Effector CD4-positive, alpha-beta T cell (primary cell): ENCODE measurements at places on chromosomes 16 and 17.

DNA sequence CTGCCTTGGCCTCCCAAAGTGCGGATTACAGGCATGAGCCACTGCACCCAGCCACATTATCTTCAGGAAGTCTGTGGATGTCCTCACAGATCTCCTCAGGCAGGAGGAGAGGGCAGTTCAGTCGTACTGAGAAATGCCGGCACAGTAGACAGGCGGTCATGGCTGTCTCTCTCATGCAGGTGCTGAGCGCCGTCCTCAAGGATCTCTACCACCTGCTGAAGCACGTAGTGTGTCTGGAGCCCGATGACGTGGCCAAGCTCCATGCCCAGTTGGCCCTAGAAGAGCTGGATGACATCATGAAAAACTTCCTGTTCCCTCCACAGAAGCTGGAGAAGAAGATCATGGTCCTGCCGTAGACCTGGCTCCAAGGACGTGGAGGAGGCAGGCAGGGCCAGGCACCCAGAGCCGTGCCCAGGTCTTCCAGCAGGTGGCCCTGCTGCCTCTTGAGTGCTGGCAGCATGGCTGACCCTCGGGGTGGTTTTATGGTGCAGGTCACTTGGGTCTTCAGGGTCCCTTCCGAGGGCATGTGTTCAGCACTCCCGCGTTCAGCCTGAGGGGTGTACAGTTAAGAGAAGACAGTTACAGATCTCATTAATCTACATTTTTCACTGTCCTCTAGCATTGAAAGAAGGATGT, 22.0 kb upstream of the HAS3 start:
- no peak for DNase-seq

- no peak for DNase-seq
These were observed 238.5 kb downstream of the ZFHX3 start for GRCh38 chr16:72809446-72809845.

DNA sequence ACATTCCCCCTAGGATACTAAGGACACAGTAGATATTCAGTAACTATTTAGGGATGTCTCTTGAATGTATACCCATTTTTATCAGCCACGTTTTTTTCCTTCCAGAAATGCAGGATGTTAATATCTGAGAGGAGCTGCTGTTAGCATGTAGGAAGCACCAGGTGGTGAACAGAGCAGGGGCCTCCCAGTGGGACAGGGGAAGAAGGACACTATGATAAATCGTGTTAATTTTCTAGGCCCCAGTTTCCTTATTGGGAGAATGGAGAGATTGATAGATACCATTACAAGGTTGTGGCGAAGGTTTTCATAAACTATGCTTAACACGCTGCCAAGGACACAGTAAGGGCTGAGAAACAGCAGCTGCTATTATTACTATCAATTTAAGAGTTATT, 45.4 kb downstream of the PRSS54 start:
- DNase-seq: no peak

DNA sequence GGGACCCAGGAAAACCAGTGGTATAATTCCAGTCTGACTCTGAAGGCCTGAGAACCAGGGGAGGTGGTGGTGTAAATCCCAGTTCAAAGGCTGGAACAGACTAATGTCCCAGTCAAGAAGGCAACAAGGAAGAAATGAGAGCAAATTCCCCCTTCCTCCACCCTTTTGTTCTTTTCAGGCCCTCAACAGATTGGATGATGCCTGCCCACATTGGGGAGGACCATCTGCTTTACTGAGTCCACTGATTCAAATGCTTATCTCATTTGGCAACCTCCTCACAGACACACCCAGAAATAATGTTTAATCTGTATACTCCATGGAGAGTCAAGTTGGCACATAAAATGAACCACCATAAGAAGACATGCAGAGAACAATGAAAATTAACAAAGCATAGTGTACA, 61.9 kb upstream of the CRYM start:
- no peak for DNase-seq

GRCh38 chr17:43655693-43656255, 5.9 kb downstream of the MEOX1 start:
- DNase-seq: no peak

GRCh38 chr16:471353-472198, 46.1 kb downstream of the RAB11FIP3 start:
- no peak for DNase-seq

DNA sequence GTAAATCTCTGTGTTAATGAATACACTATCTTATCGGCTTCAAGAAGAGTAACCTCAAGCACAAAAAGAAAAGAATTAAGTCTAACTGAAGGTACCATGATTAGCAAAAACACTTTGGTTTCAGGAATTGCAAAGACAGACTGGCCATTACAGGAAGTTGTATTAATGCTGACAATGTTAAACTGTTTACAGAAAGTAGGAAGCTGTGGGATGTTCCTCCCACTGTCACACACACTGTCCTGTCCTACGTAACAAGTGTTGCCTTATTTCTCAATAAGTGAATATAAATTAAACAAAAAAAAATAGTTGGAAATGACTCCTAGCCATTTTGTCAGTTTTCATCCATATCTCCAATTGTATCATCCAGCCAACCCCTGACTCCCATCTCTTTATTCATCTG, 8.6 kb downstream of the GNA13 start:
- no peak for DNase-seq

- DNase-seq: no peak
These were observed 15.1 kb downstream of the C16orf54 start for GRCh38 chr16:29730649-29731048.

DNA sequence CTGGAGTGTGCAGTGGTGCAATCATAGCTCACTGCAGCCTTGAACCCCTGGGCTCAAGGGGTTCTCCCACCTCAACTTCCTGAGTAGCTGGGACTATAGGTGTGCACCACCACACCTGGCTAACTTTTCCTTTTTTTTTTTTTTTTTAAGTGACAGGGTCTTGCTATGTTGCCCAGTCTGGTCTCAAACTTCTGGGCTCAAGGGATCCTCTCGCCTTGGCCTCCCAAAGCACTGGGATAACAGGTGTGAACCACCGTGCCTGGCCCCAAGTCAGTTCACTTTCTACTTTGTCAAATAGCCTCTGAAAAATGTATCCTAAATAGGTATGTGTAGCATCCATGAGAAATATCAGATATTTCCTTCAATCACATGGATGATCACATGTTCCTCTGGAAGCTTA, 9.9 kb upstream of the NFAT5 start:
- no peak for DNase-seq

DNA sequence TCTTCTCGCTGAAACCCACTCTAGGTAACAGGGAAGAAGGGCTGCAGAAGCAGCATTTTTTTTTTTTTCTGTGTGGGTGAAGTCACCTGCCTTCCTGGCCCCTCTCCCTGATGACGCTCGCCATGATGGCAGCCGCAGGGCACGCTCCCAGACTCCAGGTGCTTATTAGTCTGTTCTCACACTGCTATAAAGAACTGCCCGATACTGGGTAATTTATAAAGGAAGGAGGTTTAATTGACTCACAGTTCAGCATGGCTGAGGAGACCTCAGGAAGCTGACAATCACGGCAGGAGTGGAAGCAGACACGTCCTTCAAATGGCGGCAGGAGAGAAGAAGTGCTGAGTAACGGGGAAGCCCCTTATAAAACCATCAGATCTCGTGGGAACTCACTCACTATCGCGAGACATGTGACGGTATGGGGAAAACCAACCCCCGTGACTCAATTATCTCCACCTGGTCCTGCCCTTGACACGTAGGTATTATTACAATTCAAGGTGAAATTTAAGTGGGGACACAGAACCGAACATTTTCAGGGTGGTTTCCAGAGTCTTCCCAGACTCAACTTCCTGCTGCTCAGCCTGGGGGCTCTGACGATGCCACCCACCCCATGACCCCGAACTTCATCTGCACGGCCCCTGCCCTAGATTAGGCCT, 34.9 kb upstream of the NLRP1 start:
- DNase-seq: no peak

DNA sequence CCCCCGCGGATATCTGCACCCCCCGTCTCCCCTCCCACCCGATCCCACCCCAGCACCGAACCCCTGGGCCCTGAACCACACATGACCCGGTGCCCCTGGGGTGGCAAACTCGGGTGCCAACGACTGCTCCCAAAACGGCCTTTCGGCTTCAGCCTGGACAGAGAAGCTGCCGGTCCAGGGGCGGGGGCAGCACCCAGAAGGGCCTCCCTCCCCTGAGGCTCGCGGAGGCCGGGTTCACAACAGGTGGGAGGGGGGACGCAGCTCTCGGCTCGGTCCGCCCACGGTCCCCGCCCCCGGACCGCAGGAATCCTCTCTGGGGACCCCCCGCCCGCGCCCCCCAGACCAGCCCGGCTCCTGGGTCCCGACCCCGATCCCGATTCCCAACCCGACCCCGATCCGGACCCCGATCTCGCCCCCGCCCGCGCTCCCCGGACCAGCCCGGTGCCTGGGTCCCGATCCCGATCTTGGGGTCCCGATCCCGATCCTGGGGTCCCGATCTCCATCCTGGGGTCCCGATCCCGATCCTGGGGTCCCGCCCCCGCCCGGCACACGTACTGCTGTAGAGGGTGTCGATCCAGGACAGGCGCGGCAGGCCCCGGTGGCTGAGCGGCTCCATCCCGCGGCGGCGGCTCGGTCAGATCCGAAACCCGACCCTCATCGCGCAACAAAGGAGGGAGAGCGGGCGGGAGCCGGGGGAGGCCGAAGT, 516 bp downstream of the ABR start:
- DNase-seq: no peak

- DNase-seq: no peak
These were observed 15.5 kb upstream of the TVP23A start for GRCh38 chr16:10834130-10834529.
